Endodermal cell (in vitro differentiated cells): ENCODE measurements at places on chromosomes 11 and 22. TPM values are rescaled to one million over a fixed set of nuclear protein-coding genes. Genes with fewer than 3 reads are reported as not detected.

- peaks cover 50% of the 10 kb centered on the region for H3K27me3 ChIP-seq
- no peak overlapping the region for H3K27ac ChIP-seq
- H3K4me3 ChIP-seq: no peak overlapping the region
- no peaks in the 10 kb centered on the region for H3K36me3 ChIP-seq
- H3K4me1 ChIP-seq: peaks cover 2% of the 10 kb centered on the region
Observed at GRCh38 chr11:61510166-61510919, 1.8 kb downstream of the LRRC10B start.

- no peaks in the 10 kb centered on the region for H3K36me3 ChIP-seq
- H3K27ac ChIP-seq: no peak overlapping the region
- H3K4me1 ChIP-seq: no peaks in the 10 kb centered on the region
- DNase-seq: no peak
- H3K27me3 ChIP-seq: no peaks in the 10 kb centered on the region
- H3K4me3 ChIP-seq: no peak overlapping the region
Observed at GRCh38 chr11:8907116-8907515, 3.9 kb upstream of the AKIP1 start.

DNA sequence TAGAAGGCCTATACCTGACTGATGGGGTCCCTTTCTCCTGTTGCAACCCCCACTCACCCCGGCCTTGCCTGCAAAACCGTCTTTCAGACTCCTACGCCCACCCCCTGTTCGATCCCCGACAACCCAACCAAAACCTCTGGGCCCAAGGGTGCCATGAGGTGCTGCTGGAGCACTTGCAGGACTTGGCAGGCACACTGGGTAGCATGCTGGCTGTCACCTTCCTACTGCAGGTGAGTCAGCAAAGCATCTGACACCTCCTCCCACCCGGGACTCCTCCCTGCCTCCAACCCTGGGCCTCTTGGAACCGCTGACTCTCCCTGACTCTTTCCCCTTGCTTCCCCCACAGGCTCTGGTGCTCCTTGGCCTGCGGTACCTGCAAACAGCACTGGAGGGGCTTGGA is 1.2 kb downstream of the ROM1 start:
- peaks cover 7% of the 10 kb centered on the region for H3K4me1 ChIP-seq
- DNase-seq: peak; percentile 89
- H3K27me3 ChIP-seq: no peaks in the 10 kb centered on the region
- no peak overlapping the region for H3K4me3 ChIP-seq
- H3K27ac ChIP-seq: no peak overlapping the region
- H3K36me3 ChIP-seq: no peaks in the 10 kb centered on the region

DNA sequence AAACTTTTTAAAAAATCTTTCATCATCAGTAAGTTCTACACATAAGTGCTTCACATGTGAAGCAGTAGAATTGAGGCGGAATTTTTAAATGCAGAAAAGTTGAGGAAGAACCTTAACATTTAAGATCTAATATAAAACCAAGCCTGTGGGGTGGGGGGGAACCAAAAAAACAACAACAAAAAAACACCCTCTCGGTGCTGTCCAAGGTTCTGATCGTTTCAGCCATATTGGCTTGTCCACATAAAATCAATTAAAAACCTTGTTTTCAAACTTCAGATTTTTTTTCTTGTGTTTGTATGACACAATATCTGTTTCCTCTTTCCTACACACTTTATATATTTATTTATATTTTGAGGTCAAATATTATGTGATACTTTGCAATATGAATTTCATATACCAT is 130.0 kb downstream of the WNT7B start:
- H3K27ac ChIP-seq: no peak overlapping the region
- no peaks in the 10 kb centered on the region for H3K27me3 ChIP-seq
- no peak for DNase-seq
- peaks cover 38% of the 10 kb centered on the region for H3K36me3 ChIP-seq

GRCh38 chr11:36118084-36118483 is 171.1 kb downstream of the COMMD9 start:
- H3K36me3 ChIP-seq: peaks cover 31% of the 10 kb centered on the region
- no peak overlapping the region for H3K27ac ChIP-seq
- H3K4me1 ChIP-seq: no peaks in the 10 kb centered on the region
- H3K4me3 ChIP-seq: no peak overlapping the region
- DNase-seq: no peak
- H3K27me3 ChIP-seq: no peaks in the 10 kb centered on the region

GRCh38 chr22:42630901-42631602 is 9.3 kb downstream of the ATP5MGL start:
- H3K27ac ChIP-seq: no peak overlapping the region
- no peak for DNase-seq
- no peak overlapping the region for H3K4me3 ChIP-seq
- no peaks in the 10 kb centered on the region for H3K27me3 ChIP-seq
- no peaks in the 10 kb centered on the region for H3K4me1 ChIP-seq
- peaks cover 28% of the 10 kb centered on the region for H3K36me3 ChIP-seq

GRCh38 chr11:104699981-104700380 is 198.3 kb downstream of the CASP12 start:
- H3K4me3 ChIP-seq: no peak overlapping the region
- DNase-seq: no peak
- no peaks in the 10 kb centered on the region for H3K36me3 ChIP-seq
- no peaks in the 10 kb centered on the region for H3K27me3 ChIP-seq
- no peak overlapping the region for H3K27ac ChIP-seq

GRCh38 chr11:86067851-86068137 is 1.1 kb downstream of the PICALM start:
- H3K27me3 ChIP-seq: no peaks in the 10 kb centered on the region
- H3K36me3 ChIP-seq: no peaks in the 10 kb centered on the region
- no peak for DNase-seq

- no peaks in the 10 kb centered on the region for H3K27me3 ChIP-seq
- H3K27ac ChIP-seq: peak overlapping the region; percentile 93
- H3K36me3 ChIP-seq: no peaks in the 10 kb centered on the region
- H3K4me3 ChIP-seq: no peak overlapping the region
Observed at GRCh38 chr11:12693479-12694182, 19.4 kb downstream of the TEAD1 start.

GRCh38 chr11:125494561-125494960 is 1.5 kb downstream of the FEZ1 start:
- H3K36me3 ChIP-seq: no peaks in the 10 kb centered on the region
- H3K4me3 ChIP-seq: peak overlapping the region; percentile 79
- no peaks in the 10 kb centered on the region for H3K4me1 ChIP-seq

GRCh38 chr22:25134451-25134850 is 65.2 kb upstream of the CRYBB3 start:
- H3K27ac ChIP-seq: no peak overlapping the region
- H3K27me3 ChIP-seq: no peaks in the 10 kb centered on the region
- H3K4me3 ChIP-seq: no peak overlapping the region
- H3K36me3 ChIP-seq: peaks cover 19% of the 10 kb centered on the region

- DNase-seq: peak; percentile 72
- no peak overlapping the region for H3K27ac ChIP-seq
- peaks cover 22% of the 10 kb centered on the region for H3K4me1 ChIP-seq
- no peaks in the 10 kb centered on the region for H3K36me3 ChIP-seq
Observed at GRCh38 chr11:19873730-19874129, 161.1 kb downstream of the NAV2 start.

DNA sequence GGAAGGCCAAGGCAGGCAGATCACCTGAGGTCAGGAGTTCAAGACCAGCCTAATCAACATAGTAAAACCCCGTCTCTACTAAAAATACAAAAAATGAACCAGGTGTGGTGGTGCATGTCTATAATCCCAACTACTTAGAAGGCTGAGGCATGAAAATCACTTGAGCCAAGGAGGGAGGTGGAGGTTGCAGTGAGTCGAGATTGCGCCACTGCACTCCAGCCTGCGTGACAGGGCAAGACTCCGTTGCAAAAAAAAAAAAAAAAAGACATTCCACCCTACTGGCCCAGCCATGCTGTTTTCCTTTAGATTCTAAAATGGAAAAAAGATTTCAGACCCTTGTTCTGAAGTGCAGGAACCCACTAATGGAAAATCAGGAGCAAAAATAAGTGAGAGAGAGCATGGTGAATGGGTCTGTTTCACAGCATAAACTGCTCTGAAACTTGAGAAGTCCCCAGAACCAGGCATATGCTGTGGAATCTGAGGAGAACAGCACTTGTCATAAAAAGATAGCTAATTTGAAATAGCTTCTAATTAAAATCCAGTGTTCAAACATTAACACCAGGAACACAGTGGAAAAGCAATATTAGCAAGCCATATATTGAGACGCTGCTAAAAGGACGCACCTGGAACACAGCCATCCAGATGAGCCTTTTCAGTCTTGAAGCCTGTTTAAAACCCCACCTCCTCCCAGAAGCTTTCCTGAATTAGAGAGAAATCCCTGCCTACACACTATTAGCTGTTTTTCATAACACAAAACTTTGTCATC is 66.3 kb upstream of the CHRM4 start:
- peaks cover 9% of the 10 kb centered on the region for H3K36me3 ChIP-seq
- H3K27me3 ChIP-seq: no peaks in the 10 kb centered on the region
- no peak overlapping the region for H3K27ac ChIP-seq
- H3K4me1 ChIP-seq: peaks cover 14% of the 10 kb centered on the region

GRCh38 chr22:35627267-35628041 is 10.3 kb upstream of the MB start:
- no peaks in the 10 kb centered on the region for H3K36me3 ChIP-seq
- peak overlapping the region; percentile 80 for H3K4me3 ChIP-seq
- H3K4me1 ChIP-seq: no peaks in the 10 kb centered on the region
- peak; percentile 92 for DNase-seq

- H3K4me3 ChIP-seq: no peak overlapping the region
- H3K4me1 ChIP-seq: peaks cover 3% of the 10 kb centered on the region
- H3K27me3 ChIP-seq: no peaks in the 10 kb centered on the region
- DNase-seq: no peak
- no peaks in the 10 kb centered on the region for H3K36me3 ChIP-seq
- no peak overlapping the region for H3K27ac ChIP-seq
Observed at GRCh38 chr11:95443386-95443785, 212.4 kb upstream of the SESN3 start.

GRCh38 chr11:127926721-127927120 is 660.6 kb downstream of the ETS1 start:
- no peaks in the 10 kb centered on the region for H3K4me1 ChIP-seq
- DNase-seq: no peak
- H3K36me3 ChIP-seq: no peaks in the 10 kb centered on the region
- no peaks in the 10 kb centered on the region for H3K27me3 ChIP-seq

GRCh38 chr11:87256694-87257340 is 219.1 kb downstream of the TMEM135 start:
- H3K36me3 ChIP-seq: no peaks in the 10 kb centered on the region
- DNase-seq: no peak
- no peak overlapping the region for H3K27ac ChIP-seq
- H3K27me3 ChIP-seq: no peaks in the 10 kb centered on the region
- no peaks in the 10 kb centered on the region for H3K4me1 ChIP-seq

DNA sequence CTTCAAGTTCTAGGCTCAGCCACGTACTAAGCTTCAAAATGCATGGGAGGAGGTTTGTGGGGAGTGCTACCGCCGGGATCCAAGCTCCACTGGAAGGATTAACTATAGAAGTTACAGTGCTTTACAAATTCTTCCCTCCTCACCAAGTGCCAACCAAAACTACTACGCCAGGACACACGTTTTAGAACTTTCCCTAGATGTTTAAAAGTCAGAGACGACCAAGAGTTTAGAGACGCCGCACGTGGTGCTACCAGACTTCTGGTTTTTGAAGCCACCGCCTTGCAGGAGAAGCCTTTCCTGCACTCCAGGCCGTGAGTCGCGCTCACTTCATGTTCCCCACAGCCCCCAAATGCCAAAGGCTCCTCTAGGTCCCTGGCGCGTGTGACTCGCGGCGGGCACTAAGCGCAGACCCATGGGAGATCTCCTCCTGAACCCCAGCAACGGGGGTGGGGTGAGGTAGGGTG is 734 bp downstream of the SNU13 start:
- DNase-seq: peak; percentile 69
- H3K36me3 ChIP-seq: no peaks in the 10 kb centered on the region
- H3K4me3 ChIP-seq: peak overlapping the region; percentile 89
- H3K27ac ChIP-seq: no peak overlapping the region
- no peaks in the 10 kb centered on the region for H3K27me3 ChIP-seq

GRCh38 chr11:128845334-128845780 is 21.7 kb downstream of the KCNJ1 start:
- DNase-seq: no peak
- H3K4me1 ChIP-seq: no peaks in the 10 kb centered on the region

DNA sequence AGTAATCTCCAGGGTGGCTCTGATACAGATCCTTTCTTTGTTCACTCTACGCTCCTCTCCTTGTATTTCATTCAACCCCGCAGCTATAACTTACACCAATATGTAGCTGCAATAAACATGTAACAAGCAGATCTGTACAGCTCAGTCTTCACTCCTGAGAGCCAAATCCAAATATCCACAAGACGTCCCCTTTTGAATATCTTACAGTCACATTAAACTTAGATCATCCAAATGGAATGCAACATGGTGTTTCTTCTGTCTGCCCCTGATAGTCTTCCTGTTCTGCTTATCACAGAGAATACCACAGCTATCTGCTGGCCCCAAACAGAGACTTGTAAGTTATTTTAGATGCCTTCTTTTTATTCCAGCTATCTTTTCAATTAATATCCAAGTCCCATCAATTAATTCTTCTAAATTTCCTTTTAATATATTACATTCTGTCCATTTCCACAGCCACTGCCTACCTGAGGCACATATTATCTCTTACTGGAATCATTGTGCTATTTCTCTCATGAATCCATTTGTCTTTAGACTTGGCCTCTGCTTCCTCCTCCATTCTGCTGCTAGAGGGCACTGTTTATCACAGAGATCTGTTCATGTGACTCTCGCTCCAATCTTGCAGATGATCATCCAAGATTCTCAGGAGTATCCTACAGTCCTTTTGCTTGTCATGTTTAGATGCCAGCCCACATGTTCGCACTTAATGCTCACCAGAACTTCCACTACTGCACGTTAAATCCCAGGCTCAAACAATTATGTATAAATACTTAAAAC is 908.6 kb downstream of the NTM start:
- H3K36me3 ChIP-seq: no peaks in the 10 kb centered on the region
- H3K4me3 ChIP-seq: no peak overlapping the region
- H3K27ac ChIP-seq: no peak overlapping the region
- DNase-seq: peak; percentile 67

HORMAD2 gene
- total RNA-seq: not detected in 3 replicates

NLRP14 gene
- total RNA-seq: 0.18 and 0.33 TPM in 2 replicates

B3GAT1 gene
- 20.4 and 20.6 TPM in 2 replicates for total RNA-seq

MEI1 gene
- 1.1 and 1.5 TPM in 2 replicates for total RNA-seq

TMA7B gene
- not detected in 2 replicates for total RNA-seq

TNNI2 gene
- total RNA-seq: not detected in 3 replicates

PGA5 gene
- total RNA-seq: 0.59 and 0.75 TPM in 2 replicates

RIMBP3C gene
- total RNA-seq: 0.47 to 1.3 TPM (median 0.75 TPM) in 3 replicates

SHISA8 gene
- 0.32 to 0.59 TPM (median 0.58 TPM) in 3 replicates for total RNA-seq

VPREB3 gene
- not detected in 3 replicates for total RNA-seq

SPA17 gene
- total RNA-seq: 18.0 and 19.6 TPM in 2 replicates

C22orf31 gene
- not detected in 3 replicates for total RNA-seq
